GM19239 (cell line): ENCODE measurements at places on chromosomes 1 and 21.

- DNase-seq: no peak
Measured at GRCh38 chr1:36475910-36476604, 6.7 kb downstream of the CSF3R start.

- no peak for DNase-seq
Measured at GRCh38 chr1:103171041-103171590, 62.8 kb upstream of the COL11A1 start.

DNA sequence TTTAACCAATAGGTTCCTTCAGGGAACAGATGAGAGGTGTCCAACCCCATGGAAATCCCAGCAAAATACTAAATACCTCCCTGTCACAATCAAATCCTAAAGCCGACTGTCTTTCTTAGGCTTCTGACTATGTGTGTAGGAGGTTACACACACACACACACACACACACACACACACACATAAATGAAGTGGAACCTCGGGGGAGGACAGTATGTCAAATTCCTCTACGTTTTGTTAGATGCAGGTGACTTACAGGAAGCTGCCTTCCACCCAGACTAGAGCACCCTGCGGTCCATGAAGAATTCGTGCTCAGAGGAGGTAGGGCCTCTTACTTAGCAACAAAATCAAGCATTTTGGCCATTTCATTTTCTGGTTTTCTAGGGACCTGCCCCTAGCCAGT lies 16.4 kb downstream of the RSPH1 start:
- DNase-seq: no peak

DNA sequence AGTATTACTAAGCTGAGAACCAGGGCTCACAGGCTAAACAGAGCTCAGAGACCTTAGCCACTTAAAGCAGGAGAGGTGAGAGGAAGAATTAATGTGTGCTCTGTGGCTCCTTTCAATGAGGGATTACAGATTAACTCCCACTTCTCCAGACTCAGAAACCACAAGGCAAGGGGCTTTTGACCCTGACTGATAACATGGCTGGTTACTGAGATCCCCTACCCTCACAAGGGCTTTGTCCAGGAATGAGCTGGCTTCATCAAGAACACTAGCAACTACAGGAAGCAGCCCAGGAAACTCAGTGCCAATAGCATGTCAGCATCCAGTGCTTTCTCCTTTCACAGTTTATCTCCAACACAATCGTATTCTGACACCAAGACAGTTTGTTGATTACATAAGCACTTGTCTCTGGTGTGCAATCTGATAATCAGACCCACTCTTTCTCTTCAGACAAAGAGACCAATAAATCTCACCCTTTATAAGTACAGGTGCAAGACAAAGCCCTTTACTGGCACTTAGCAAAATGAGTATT lies 38.8 kb downstream of the ERI3 start:
- DNase-seq: no peak

GRCh38 chr1:97505289-97505688 lies 415.5 kb downstream of the DPYD start:
- no peak for DNase-seq

- DNase-seq: no peak
Measured at GRCh38 chr1:246280551-246280950, 226.5 kb downstream of the SMYD3 start.

DNA sequence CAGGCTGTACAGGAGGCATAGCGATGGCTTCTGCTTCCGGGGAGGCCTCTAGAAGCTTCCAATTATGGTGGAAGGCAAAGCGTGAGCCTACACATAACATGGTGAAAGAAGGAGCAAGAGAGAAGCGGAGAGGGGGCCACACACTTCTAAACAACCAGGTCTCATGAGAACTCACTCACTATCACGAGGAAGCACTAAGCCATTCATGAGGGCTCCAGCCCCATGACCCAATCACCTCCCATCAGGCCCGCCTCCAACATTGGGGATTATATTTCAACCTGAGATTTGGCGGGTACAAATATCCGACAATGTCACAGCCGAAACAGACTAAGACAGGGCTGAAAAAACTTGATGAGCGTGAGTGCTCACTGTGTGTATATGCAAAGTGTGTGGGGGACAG lies 89.3 kb upstream of the CNIH3 start:
- DNase-seq: no peak

DNA sequence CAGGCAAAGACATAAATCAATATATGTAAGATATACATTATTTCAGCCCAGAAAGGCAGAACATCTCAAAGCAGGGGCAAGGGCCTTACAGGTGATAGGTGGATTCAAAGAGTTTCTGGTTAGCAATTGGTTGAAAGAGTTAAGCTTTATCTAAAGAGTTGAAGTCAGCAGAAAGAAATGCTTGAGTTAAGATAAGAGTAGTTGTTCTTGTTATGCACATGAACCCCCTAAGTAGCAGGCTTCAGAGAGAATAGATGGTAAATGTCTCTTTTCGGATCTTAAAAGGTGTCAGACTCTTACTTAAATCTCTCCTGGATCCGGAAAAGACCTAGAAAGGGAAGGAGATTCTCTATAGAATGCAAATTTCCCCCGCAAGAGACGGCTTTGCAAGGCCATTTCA lies 8.3 kb upstream of the ZBTB40 start:
- no peak for DNase-seq

DNA sequence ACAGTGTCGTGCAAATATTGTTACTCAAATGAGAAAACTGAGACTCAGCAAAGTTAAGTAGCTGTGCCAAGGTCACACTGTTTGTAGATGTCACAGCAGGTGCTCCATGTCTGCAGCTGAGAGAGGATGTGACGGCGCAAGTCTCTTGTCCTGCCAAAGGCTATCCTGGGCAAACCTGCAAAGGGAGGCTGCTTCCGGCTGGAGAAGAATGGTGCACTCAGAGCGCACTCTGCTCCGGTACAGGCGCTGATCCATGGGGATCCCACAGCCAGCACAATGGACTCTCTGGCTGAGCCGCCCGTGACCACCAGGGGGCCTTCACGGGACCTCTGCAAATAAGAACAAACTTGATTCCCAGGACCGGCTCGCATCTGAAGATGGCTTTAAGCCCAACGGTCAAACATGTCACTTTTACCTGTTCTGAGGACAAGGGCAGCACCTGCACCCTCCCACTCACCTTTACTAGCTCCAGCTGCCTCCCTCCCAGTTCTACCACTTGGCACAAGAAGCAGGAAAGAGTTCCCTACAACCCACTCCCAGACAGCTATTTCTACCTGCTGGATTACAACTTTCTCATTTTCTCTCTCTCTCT lies 21.9 kb downstream of the RD3 start:
- peak; percentile 33 for DNase-seq

GRCh38 chr1:163202833-163203451 lies at the start of gene RGS5:
TSS of gene RGS5 (minus strand) at chr1:163202916. CDS start at chr1:163202835, 81 bp downstream.
- no peak for DNase-seq

GRCh38 chr1:63046539-63046938 lies 262.6 kb downstream of the ATG4C start:
- no peak for DNase-seq

DNA sequence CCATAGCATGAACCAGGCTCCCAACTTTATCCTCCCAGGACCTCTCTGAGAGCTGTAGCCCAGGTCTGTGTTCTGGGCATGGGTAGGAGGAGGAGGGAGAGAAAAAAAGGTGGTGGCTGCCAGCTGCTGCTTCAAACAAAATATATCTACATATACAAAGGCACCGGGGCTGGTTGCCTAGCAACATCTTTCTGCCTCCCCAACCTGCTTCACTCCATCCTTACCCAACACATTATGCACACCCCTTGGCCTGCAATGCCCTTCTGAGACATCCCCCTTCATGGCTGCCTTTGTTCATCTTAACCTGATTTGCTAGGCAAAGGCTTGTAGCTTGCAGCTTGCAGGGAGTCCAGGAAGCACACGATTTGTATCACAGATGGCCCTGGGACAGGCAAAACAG lies 27.2 kb upstream of the ATP1A1 start:
- no peak for DNase-seq

DNA sequence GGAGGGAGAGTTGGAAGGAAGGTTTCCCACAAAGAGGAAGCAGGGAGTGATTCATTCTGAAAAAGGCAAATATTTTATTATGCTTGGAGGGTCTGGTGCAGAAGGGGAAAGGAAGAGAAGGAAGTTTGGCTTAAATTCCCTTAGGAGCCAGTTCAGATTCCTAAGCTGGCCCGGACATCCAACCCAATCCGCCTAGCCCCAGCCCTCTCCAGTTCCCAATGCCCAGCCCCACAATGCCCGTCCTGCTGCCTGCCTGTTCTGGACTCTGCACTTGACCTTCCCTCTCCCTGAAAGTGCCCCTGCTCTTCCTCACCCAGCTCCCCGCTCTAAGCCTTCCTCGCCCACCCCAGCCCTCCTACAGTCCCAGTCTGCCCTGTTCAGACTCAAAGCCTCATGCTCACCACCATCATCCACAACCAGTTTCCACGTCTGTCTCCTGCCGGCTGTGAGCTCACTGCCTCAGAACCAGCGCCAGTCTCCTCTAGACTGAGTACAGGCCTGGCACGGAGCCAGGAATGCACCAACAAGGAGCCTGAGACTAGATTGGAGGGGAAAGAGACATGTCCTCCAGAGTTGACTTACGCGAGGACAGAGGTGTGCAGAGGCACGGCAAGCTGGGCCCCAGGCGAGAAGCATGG lies 18.9 kb downstream of the CAPN2 start:
- no peak for DNase-seq

DNA sequence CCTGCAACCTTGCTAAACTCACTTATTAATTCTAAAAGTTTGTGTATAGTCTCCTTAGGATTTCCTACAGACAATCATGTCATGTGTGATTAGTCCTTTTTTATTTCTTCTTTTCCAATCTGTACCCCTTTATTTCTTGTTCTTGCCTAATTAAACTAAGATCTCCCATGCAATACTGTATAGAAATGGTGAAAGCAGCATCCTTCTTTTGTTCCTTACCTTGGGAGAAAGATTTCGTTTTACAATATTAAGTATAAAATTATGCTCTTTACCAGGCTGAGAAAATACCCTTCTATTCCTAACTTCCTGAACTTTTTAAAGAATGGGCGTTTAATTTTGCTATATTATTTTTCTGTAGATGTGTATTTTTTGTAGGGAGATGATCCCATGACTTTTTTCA lies 7.6 kb upstream of the COL18A1 start:
- DNase-seq: no peak

- no peak for DNase-seq
Measured at GRCh38 chr1:34684266-34684665, 70.6 kb upstream of the GJB5 start.

GRCh38 chr1:229430761-229431283 lies 3.1 kb downstream of the ACTA1 start:
- DNase-seq: no peak

DNA sequence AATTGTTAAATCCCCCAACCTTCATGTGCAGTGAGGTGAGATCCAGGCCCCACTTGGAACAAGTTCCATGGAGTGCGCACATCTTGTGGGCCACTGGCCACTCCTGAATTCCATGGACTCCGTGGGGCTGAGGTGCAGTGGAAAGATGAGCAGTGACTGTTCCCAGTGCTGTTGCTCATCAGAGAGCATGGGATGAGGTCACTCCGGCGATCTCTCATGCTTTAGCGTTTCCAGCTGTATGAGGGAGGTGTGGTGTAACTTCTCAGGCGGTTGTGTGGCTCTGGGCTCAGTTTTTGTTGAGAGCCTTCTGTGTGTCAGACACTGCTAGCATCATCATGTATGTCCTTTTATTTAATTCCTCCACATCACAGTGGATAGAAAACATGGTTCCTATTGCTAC lies 96.2 kb downstream of the GALNT2 start:
- DNase-seq: no peak

DNA sequence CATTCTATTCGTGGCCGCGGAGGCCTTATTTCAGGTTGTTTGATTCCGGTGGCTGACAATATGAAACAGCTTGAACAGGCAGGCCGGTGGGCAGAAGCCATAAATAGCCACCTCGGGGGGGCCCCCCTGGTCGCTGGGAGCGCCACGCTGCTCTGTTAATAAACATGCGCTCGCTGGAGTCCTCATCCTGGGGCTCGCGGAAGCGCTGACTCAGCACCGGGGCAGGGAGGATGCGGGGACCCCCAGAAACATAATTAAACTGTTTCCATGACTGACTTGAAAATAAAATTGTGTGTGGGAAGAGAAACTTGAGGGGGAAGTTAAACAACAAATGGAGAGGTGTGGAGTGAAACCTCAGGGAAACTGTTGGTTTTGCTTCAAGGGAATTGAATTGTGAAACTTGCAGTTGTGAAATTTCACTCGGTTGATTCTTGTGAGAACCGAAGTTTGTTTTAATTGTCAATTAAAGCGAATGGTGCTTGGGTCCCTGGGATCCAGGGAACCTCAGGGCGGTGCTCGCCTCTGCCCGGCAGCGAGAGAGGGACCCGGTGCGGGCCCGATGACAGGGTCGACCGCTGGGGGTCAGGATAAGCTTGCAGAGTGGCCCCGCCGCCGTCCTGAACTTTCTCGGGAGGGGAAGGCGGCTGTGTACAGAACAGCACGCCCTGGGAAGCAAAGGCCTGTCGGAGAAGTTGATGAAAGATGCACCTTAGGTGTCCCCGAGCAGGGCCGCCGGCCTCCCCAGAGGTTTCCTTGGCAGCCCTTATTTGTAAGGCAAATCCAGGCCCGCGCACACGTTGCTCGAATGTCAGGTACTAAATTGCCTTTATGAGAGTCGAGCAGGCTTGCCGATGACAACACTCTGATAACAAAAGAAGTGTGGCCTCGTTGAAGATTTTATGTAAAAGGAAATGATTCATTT lies 176.9 kb upstream of the LMO4 start:
- peak; percentile 31 for DNase-seq

DNA sequence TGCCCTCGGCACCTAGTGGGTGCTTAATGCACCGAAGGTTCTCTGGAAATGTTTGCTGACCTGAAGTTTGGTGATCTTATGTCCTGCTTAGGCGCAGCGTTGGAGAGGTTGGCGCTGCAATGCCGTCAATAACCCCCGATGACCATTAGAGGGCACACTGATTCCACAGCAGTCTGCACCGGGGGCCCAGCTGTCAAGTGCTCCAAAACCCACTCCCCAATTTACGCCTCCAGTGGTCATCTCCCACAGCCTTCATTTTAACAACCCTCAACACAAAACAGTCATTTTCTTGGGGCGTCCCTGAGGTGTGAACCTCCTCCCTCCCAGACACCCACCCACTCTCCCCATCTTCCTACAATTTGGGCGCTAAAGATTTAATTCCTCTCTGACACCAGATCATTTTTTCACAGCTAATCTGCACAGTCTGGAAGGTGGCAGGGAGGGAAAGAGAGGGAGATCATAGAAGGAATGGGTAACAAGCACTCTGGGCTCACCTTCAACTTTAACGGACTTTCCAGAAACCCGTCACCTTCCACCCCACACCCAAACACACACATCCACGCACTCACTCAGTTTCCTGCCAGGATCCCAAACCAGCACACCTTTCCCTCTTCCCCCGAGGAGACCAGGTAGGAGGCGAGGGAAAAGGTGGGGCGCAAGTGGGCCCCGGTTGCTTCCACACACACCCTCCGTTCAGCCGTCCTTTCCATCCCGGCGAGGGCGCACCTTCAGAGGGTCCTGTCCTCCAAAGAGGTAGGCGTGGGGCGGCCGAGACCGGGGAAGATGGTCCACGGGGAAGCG lies 570 bp upstream of the NPR1 start:
- DNase-seq: peak; percentile 69

DNA sequence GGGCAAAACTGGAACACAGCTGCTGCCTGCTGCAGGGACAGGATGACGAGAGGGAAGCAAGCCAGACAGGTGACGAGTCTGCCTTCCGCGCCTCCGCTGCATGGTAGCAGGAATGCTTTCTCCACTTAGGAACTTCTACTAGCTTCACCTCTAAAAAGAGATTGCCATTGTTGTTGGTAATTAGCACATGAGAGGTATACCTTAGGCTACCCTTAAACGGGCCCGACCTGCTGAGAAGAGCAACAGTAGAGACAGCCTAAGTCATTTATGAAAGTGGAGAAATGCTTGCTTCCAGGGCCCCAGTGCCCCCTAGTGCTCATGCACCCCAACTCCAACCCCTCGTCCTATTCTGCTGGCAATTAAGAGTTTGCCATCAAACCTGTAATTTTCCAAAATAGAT lies 96.9 kb upstream of the AKT3 start:
- DNase-seq: no peak
